ENCODE measurements at places on chromosomes 16 and 17.

DNA sequence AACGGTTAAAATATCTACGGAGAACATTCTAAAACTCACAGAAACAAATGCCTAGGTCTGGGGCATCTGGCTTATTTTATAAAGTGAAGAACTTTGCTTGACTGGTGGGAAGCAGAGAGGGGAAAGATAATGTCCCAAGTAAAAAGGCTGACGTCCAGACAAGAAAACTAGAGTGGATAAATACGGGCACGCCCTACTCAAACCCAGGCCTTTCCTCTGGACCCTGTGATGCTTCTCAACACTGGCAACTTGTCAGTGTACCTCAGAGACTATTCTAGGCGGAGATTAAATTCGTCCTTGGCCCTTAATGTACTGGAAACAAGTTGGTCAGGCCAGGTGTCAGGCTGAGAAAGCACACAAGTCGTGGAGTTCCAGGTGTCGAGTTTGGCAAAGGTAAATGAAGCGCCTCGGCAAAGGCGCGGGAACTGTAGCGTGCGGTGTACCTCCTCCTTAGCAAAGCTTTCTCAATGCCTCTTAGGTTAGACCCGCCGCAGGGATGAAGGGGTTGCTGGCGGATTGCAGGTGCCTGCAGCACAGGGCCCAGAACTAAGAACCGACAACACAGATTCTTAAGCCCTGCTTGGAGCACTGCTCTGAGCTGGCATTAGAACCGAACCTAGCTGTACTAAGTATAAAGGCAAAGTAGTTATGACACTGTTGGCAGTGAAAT lies 668 bp upstream of the UNK start:
- no peak for DNase-seq

DNA sequence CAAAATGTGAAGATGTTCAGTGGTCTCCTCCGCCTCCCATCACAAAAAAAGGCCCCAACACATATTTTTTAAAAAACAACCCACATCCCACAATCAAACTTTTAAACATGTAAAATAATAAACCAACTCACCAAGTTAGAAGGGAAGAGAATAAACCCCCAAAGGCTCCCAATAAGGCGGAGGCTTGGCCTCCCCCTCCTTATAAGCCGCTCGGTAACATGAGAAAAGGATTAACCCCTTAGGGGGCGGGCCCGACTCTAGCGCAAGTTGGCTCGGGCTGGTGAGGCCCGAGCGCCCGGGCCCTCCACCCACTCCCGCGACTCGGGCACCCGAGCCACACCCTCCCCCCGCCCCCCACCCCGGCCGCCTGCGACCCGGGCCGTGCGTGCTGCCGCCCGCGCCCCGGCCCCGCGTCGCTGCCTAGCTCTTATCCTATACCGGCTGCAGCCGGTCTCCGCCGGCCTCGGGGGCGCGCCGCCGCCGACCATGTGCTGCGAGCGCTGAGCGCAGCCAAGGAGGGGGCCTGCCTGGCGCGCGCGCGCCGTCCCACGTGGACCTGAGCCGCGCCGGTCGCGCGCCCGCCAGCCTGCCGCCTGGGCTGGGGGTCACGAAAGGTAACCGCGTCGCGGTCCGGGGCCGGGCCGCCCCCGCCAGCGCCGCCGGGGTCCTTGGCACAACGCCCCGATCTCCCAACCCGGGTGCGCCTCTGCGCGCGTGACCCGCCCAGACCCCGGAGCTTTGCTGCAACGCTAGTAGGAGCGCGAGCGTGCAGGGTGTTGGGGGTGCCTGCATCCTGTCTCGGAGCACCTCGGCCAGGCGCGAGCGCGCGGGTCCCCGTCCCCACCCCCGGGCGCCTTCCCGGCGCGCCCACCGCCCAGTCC lies at the start of the genes ARSG and SLC16A6:
TSS of gene ARSG (plus strand) at position 541 of the 881 bp plus-strand sequence. CDS start 15,999 bp downstream, outside the sequence.
TSS of gene SLC16A6 (minus strand) at position 173 of the 881 bp plus-strand sequence. CDS start 12,807 bp downstream, outside the sequence.
- peak; percentile 59 for DNase-seq

DNA sequence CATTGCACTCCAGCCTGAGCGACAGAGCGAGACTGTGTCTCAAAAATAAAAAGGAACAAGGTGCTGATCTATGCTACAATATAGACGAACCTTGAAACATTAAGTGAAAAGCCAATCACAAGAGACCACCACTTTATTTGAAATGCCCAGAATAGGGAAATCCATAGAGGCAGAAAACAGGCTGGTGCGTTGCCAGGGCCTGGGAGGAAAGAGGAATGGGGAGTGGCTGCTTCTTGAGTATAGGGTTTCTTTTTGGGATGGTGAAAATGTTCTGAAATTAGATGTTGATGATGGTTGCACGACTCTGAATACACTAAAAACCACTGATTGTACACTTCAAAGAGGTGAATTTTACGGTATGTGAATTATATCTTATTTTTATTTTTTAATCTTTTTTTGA lies 20.3 kb upstream of the GLIS2 start:
- DNase-seq, result no peak

GRCh38 chr17:39517224-39517623 lies 55.9 kb downstream of the CDK12 start:
- DNase-seq, result no peak

DNA sequence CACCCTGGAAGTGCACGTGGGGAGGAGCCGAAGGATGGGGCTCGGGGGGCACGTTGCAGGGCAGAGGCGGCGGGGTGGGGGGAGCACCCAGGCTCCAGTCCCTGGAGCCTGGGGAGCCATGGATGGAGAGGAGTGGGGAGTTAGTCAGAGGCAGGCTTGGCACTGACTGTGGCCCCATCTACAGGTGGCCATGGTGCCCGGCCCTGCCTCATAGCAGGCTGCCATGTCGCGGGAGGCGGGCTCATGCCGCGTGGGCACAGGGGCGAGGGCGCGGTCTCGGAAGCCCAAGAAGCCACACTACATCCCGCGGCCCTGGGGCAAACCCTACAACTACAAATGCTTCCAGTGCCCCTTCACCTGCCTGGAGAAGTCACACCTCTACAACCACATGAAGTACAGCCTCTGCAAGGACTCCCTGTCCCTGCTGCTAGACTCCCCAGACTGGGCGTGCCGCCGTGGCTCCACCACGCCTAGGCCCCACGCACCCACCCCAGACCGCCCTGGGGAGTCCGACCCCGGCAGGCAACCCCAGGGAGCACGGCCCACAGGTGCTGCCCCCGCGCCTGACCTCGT lies 3.0 kb downstream of the PRR35 start:
- DNase-seq, result no peak

GRCh38 chr17:79495665-79496064 lies 115.2 kb downstream of the RBFOX3 start:
- DNase-seq, result no peak

DNA sequence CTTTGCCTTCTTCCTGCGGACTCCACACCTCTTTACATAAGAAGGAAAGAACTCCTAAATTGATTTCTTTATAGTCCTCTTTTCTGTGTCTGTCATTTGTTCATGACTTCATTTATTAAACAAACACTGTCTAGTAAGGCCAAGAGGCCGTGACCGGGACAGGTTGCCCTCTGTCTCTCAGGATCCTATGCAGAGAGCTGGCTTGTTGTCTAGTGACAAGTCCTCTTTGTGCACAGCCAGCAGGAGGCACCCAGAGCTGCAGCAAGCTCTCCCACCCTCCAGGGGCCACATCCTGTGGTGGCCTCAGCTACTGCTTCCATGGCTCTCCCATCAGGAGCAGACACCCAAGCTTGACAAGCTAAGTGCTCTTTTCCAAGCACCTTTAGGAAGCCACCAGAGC lies 50.6 kb downstream of the PLD6 start:
- no peak for DNase-seq

DNA sequence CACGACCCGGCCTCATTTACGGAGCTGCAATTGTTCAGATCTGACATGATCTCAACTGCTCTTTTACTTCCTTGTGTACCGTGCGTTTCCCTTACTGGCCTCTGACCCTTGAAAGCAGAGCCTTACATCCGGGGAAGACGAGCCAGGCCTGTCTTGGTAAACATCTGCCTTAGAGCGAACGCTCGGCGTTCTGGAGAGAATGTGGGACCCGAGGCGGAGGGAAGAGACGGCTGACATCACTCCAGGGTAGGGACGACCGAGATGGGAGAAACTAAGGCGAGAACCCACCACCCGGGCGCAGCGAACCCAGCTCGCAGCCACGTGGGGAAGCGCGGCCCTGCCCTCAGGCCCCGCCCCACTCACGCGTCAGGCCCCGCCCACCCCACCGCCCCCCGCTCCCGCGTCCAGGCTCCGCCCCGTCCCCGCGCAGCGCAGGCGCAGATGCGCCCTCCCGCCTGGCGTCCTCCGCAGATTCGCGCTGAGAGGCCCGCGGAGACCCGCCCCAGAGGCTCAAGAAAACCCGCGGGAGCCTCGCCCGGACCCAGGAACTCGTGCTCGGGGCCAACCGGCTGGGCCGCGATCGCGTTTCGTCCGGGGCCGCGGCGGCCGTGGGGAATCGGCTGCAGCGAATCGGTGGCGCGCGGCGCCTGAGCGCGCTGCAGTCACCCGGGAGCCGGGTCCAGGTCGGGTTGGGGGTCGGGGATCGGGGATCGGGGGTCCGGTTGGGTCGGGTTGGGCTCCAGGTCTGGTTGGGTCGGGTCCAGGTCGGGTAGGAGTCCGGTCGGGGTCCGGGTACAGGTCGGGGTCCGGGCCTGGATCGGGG lies at the start of gene TELO2:
TSS of gene TELO2 (plus strand) at position 438 of the 823 bp plus-strand sequence. CDS start 922 bp downstream, outside the sequence.
- DNase-seq, result peak; percentile 70

DNA sequence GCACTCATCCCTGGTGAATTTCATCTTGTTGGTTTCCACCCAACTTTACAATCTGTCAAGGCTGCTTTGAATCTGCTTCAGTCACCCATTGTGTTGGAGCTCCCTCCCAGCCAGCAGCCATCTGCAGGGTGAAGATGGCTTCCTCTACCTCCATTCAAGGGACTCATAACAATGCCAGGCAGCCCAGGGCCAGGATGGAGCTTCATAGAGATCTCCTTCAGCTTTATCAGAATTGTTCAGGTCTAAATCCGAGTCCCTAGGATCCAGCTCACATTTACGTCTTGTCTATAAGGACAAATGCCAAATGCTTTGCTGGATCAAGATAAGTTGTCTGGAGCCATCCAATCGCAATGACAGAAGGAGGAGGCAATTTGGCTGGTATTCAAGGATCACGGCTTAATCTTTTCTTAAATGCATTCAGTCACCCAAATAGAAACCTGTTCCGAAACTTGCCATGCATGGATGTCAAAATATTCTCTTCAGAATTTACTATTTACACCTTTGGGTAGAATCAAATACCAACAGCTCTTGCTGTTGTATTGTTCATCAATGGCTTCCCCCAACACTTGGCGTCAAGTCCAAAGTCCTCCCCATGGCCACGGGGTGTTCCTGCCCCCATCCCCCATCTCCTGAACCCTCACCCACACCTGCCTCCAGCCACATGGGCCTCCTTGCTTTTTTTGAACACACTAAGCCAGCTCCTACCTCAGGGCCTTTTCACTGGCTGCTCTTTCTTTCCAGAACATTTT lies 3.8 kb upstream of the FAM171A2 start:
- DNase-seq, result no peak

DNA sequence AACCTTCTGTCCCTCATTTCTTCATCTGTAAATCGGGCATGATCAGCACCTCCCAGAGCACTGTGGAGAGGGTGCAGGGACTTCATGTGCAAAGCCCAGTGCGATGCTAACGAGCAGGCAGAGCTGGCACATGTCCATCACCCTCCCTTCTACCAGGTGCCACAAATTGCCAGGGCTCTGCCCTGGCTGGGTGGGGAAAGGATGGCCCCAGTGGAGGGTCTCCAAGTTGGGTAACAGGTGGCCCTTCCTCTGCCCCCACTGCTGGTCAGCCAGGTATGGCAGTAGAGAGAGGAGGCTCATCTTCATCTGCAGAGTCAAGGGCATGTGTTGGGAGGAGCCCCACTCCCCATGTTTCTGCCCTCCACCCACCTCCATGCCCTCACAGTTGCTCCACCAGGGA lies 61.5 kb upstream of the CDH5 start:
- DNase-seq, result no peak

DNA sequence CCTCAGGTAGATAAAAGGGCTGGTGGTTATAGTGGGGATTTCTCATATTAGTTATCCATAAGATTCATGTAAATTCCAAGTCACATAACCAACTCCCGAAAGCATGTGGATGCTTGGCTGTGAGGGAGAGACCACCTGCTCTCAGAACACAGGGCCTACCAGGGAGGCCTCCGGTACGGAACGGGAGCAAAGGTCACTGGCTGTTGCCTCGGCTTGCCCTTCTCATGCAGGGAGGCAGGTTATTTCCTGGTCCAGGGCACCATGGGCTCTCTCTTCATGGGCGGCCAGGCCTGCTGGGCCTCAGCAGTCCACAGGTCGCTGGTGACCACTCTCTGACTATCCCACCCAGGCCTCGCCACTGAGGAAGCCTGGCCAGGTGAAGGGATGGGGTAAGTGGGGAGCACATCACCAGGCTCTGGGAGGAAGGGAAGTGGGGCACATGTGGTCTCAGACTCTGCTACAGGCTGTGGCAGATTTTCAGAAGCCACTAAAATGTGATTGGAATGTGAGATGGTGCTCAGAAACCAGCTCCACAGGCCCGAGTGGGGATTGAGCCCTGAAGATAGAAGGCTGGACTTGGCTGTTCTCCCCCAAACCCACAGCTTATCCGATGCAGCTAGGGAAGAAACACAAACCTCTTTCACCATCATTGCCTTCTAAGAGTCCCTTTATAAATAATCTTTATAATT lies 45.4 kb downstream of the HNF1B start:
- DNase-seq, result no peak

- no peak for DNase-seq
Measured at GRCh38 chr17:57875290-57876022, 25.6 kb upstream of the MRPS23 start.

GRCh38 chr16:83433201-83433600 lies 374.6 kb upstream of the HSBP1 start:
- DNase-seq, result no peak

- DNase-seq, result no peak
Measured at GRCh38 chr16:17053536-17054160, 417.1 kb downstream of the XYLT1 start.

DNA sequence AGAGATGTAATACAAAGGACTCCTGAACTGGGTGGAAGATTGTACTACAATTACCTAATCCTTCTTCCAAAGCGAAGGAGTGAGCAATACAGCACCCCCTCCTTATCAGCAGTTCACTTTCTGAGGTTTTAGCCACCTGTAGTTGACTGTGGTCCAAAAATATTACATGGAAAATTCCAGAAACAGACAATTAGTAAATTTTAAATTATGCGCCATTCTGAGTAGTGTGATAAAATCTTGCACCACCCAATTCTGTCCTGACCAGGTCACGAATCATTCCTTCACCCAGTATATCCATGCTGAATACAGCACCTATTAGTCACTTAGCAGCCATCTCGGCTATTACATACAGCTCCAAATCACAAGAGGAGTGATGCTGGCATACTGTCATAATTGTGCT lies 23.2 kb downstream of the VPS53 start:
- no peak for DNase-seq

- DNase-seq, result no peak
Measured at GRCh38 chr16:3608069-3608468, 3.3 kb downstream of the SLX4 start.

- no peak for DNase-seq
Measured at GRCh38 chr17:19883537-19884215, 15.9 kb upstream of the ULK2 start.

DNA sequence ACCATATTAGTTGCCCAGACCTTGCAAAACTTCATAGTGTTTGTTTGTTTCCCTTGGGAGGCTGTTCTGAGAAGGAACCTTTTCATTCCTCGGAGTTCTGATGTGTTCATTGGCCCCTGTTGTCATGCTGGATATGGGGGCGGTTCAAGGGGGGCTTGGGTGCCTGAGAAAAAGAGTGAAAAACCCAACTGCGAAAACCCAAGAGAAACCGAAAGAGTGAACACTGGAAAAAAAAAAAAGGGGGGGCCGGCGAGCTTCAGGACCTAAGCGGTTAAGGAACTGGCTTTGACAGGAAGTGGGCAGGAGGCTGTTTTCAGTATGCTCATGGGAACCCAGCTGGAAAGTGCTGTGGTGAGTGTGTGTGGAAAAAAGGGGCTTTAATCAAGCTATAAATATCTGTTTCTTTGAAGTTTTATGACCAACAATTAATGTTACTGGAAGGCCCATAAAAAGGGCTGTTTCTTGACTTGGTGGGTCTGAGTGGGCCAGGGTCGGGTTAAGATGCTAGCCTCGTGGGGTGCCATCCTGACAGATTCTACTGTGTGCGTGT lies 510.7 kb downstream of the MAF start:
- peak; percentile 17 for DNase-seq

All from stimulated activated CD8-positive, alpha-beta memory T cell treated with anti-CD3 and anti-CD28 coated beads, Interleukin-4, amount 100 ng/mL, for 1 hour (primary cell).